NCI-H2227 treated with DMSO at 0.1 percent for 48 hours (cell line): ENCODE measurements at places on chromosomes 5 and 9.

DNA sequence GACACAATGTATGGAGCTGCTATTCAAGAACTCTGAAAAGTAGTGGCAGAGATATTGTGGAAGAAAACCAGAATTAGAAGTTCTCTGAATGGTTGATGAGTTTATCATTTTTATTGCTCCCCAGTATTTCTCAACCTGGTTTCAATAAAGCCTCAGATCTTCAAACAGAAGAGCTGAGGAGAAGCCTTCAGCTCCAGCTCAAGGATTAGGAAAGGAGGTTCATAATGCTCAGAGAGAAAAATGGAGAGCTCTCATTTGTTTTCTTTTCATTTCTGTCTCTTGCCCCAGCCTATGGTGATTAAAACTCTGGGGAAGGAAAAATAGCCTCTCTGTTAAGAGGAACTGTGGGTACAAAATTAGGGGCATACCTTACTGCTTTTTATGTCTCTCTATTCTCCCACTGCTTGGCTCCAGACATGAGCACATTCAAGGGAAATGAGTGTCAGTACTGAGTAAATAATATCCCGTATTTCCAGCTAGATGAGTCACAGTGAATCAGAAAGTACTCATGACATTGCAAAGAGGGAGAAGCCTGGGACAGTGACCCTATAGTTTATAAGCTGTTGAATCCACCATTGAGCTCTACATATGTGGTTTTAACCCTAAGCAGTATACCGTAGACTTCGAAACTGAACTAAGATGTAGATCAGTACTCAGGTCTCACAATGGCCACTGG, 138.1 kb downstream of the EMB start:
- no peak for DNase-seq

DNA sequence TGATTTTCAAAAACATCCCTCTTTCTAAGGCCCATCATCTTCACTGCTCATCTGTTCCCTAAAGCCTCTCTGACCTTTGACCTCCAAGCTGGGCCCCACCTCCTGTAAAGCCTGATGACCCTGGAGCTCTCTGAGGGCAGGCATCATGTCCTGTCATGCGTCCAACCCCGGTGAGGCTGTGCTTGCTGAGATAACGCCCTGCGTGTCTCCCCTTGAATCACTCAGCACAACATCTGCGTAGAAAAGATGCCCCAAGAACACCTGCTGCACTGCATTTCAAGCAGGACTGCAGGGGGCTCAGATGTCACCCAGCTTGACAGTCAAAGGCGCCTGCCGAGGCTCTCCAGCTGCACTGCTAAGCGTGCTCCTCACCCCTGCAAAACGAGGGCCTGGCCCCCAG, 78.0 kb downstream of the OTULIN start:
- DNase-seq: no peak

- no peak for DNase-seq
Measured at GRCh38 chr9:27414220-27414761, 109.8 kb upstream of the IFNK start.

DNA sequence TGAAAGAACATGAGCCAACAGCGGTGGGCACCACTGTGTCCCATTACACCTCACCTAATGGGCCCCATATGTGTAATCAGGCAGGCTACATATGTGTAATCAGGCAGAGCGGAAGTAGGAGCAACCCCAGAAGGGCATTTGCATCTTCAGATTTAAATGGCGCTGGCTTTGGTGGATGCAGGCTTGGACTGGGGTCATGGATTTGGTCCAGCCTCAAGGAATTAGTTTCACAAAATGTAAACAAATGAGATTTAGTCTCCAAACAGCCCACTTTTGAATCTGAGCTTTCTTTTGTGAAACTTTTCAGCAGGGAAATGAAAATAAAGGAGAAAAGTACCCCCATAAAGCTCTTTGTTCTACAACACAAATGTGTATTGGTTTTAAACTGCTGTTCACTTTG, 161.3 kb downstream of the LPAR1 start:
- DNase-seq: no peak

- DNase-seq: no peak
Measured at GRCh38 chr5:137545956-137546355, 46.8 kb upstream of the SPOCK1 start.
